NCI-H1048 (cell line): ENCODE measurements at places on chromosomes 7 and 10.

GRCh38 chr10:102247734-102248133 is 2.4 kb downstream of the GBF1 start:
- DNase-seq: no peak

DNA sequence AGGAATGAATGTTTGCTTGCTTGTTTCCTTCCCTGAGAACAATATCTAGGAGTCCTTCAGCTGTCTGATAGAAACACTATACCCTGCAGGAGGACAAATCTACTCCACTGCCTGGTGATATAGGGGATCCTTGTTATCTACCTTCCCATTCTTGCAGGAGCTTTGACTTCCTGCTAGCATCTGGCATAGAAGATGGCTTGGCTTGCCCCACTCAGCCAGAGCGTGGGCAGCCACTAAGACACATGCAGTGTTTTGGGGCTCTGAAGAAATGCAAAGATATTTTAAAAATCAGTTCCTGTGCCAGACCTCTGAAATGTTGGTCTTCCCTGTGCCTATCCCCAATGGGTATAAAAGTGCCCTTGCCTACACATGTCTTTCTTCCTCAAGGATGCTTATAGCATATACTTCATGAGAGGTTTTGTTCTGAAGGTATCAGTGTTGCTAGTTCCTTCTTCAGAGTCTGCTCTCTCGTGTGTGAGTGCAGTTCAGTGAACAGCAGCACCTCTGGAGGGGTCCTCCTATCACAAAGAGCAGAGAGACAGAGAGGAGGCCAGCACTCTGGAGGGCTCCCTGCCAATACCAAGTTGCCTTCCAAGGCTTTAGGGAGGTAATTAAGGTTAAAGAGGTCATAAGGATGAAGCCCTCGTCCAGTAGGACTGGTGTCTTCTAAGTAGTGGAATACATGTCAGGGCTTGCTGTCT is 149.1 kb upstream of the CALCR start:
- no peak for DNase-seq

GRCh38 chr7:25481891-25482290 is 253.6 kb upstream of the NPVF start:
- no peak for DNase-seq

- no peak for DNase-seq
These were observed 649 bp downstream of the SCD start for GRCh38 chr10:100347568-100348195.

- no peak for DNase-seq
These were observed 75.4 kb downstream of the ADARB2 start for GRCh38 chr10:1661859-1662437.

- no peak for DNase-seq
These were observed 269.3 kb downstream of the POLR1F start for GRCh38 chr7:19439517-19439916.

GRCh38 chr7:2796358-2797352 is 47.5 kb downstream of the GNA12 start:
- DNase-seq: no peak

DNA sequence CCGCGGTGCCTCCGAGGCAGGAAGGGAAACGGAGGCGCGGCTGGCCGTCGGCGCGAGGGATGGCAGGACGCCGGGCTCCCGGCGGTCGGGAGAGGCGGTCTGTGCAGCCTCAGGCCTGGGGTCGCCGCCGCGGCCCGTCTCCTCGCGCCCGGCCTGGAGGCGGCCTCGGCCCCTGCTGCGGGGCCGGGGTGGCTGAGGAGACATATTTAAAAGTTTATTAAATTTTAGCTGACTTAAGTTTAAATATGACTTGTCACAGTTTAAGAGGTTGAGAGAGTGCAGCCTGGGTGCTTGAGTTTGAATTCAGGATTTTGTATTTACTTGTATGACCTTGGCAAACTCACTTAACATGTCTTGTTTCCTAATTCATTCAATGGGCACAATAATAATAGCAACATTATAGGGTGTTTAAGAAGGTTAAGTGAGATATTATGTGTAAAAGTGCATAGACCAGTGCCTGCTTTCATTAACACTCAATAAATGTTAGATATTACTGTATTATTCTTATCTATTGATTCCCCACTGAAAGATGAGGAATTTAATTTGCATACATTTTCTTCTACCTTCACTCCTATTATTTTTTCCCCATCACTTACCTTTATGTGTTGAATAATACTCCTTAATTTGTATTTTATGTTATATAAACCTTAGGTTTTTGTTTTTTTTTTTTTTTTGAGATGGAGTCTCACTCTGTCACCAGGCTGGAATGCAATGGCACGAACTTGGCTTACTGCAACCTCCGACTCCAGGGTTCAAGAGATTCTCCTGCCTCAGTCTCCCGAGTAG is 718 bp downstream of the DYNC2I1 start:
- no peak for DNase-seq

- peak; percentile 10 for DNase-seq
These were observed 365.6 kb upstream of the AUTS2 start for GRCh38 chr7:69232445-69233376.

GRCh38 chr10:1661416-1661815 is 75.9 kb downstream of the ADARB2 start:
- DNase-seq: no peak

GRCh38 chr7:103691291-103691690 is 245.3 kb upstream of the SLC26A5 start:
- no peak for DNase-seq

GRCh38 chr7:71308096-71308495 is 176.2 kb downstream of the GALNT17 start:
- DNase-seq: no peak

GRCh38 chr10:47449979-47450378 is 33.9 kb downstream of the ANXA8 start:
- DNase-seq: no peak

DNA sequence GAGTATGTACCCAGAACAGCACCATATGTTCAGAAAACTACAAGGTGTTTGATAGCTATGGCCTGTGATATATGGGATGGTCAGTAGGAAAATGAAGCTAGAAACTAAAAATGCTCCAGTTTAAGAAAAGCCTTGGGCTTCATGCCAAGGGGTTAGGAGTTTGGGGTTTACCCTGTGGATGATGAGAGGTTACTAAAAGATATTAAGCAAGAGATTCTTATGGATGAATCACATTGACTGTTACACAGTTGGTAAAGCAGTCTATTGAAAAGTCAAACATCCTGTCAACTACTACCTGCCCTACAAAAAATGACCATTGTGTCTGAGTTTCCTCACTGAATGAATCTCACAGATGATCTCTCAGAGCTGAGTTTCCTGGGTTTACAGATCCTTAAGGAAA is 166.2 kb upstream of the INHBA start:
- DNase-seq: no peak

DNA sequence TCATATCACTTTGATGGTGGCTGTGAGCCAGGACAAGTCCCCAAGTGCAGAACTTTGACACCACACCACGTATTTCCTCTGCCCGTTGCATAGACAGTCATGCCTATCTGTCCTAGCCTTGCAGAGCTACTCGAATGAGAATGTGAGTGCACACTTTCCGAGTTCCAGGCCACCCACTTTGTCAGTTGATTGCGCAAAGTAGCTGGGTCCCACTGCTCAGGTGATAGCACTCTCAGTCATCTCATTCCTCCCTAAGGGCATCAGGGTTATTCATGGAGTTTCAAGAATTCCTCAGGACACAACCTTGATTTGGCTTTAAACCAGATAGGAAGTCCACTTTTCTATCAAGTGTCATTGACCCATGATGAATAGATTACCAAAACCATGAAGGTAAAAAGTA is 19.3 kb downstream of the LSM5 start:
- DNase-seq: no peak

GRCh38 chr7:78770422-78771410 is 682.8 kb downstream of the MAGI2 start:
- DNase-seq: no peak

DNA sequence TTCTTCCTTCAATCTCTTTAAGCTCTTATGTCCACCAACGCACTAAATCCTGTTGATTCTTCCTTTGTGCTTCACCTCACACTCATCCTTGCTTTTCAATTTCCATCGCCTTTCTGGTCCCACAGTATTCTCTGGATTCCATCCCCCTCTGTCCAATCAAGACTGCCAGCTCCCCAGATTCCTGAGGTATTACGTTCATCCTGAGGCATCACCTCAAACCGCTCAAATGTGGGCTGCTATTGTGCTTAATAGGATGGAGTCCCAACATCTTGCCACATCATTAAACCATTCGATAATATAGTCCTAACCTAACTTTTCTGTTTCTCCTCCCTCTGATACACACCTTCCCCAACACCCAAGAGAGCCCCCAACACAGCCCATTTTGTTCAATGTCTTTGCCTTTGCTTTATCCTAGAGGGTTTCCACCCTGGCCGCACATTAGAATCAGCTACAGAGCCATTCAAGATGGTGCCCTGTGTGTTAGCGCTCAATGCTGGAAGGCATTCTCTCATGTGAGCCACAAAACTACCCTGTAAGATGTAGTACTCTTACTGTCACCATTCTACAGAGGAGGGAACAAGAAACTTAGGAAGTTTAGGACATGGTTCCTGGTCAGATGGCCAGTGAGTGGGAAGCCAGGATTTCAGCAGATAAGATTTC is 79.5 kb upstream of the LEP start:
- DNase-seq: no peak

- no peak for DNase-seq
These were observed 103.8 kb downstream of the TCF7L2 start for GRCh38 chr10:113053881-113054280.

- DNase-seq: no peak
These were observed 35.0 kb downstream of the ARMH3 start for GRCh38 chr10:102020938-102021337.

GRCh38 chr10:90227217-90227656 is 525.8 kb downstream of the KIF20B start:
- DNase-seq: no peak

DNA sequence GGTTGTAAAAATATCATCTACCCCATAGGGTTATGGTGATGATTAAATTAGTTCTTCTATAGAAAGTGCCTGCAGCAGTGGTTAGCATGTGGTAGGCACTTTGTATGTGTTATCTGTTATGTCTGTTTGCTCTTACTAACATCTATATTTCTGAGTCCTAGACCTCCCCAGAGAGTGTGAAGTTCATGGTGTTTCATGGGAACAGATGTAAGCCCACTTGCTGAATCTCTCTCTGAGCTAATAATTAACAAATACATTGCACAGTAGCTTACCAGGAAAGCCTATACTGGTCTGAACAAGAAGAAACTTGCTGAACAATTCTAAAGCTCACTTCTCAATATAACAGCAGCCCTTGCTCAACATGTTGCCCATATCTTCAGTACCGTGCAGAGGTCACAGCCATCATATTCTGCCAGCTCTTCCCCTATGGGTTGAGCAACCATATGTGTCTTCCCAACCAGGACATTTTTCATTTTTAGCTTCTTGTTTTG is 100.1 kb downstream of the NPSR1 start:
- no peak for DNase-seq

GRCh38 chr10:72223743-72224101 is 7.6 kb upstream of the ASCC1 start:
- DNase-seq: no peak

DNA sequence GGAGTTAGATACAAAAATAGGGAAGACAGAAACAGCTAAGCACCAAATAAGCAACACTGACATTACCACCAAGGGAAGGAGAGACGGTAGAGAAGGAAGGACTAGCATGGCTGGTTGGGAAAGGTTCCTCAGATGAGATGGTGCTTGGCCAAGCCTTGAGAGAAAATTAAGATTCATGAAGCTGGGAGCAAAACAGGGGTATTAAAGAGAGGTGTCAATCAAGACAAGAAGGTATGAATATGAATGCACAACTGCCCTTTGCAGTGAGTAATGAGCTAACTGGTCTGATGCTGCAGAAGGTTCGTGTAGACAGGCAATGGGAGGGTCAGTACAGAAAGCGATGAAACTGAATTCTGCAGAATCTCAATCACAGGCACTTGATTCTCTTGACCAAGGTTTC is 67.7 kb downstream of the SLC37A3 start:
- DNase-seq: no peak

GRCh38 chr10:97140902-97141745 is 44.6 kb downstream of the SLIT1 start:
- DNase-seq: no peak

GRCh38 chr7:115476671-115477181 is 553.8 kb downstream of the TFEC start:
- DNase-seq: no peak

DNA sequence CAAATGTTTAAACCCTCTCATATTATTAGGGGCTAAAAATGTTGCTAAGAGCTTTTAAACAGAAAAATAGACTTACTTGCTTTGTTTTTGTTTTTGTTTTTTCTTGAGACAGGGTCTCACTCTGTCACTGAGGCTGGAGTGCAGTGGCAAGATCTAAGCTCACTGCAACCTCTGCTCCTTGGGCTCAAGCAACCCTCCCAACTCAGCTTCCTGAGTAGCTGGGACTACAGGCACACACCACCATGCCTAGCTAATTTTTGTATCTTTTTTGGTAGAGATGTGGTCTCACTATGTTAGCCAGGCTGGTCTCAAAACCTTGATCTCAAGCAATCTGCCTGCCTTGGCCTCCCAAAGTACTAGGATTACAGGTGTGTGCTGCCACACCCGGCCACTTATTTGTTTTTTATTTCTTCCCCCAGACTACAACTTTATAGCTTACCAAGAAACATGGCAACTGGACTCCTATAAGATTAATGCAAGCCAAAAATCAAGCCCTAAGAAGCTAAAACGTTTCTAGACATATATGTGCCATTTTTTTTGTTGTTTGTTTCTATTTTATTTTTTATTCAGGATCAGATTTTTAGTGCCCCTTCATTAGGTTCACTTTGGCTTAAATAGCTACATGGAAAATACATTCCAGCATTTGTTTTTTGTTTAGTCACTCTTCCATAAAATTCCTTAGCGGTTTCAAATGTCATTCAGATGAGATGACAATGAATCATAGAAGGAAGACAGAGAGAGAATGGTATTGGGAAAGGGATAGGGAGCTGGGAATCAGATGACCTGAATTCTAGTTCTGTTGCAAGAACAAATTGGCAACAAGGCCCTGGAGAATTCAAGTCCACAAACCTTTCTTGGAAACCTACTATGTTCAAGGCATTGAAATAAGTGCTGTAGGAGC is 163.4 kb upstream of the MKLN1 start:
- no peak for DNase-seq
